ENCODE measurements at places on chromosomes 5 and 9. TPM values are rescaled to one million over a fixed set of nuclear protein-coding genes. Genes with fewer than 3 reads are reported as not detected.
A peak's percentile ranks its signal among the peaks of the same experiment; 100 is the strongest.

The C5orf34 gene
- 1.6 TPM for total RNA-seq

The IFNA13 gene
- total RNA-seq, result not detected

The VCP gene
- total RNA-seq, result 252 TPM

The DRD1 gene
- not detected for total RNA-seq

The LVRN gene
- not detected for total RNA-seq

DNA sequence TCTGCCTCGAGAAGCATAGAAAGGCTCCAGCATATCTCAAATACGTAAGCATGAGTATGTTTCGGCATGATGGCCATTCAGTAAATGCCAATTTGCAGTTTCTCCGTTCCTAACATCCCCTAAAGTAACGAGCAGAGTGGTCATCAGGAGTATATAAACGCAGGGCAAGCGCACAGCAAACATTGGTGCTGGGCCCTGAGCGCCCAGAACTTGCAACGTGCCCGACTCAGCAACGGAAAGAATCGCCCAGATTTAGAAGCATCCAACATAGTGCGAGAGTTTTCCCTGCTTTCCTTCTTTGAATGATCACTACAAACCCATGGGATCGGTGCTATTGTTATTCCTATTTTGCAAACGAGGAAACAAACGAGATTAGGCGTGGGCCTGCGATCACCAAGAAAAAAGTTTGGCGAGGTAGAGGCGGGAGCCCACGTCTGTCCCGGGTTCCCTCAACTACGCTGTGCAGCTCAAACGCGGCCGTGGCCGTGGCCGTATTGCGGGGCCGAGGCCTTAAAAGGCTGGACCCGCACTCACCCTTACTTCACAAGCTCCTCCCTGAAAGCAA, 505 bp downstream of the RPS14 start:
- DNase-seq, result no peak

GRCh38 chr9:124855944-124856765, 2.9 kb downstream of the WDR38 start:
- no peak for DNase-seq

GRCh38 chr9:126485662-126486061, 128.1 kb upstream of the LMX1B start:
- no peak for DNase-seq

DNA sequence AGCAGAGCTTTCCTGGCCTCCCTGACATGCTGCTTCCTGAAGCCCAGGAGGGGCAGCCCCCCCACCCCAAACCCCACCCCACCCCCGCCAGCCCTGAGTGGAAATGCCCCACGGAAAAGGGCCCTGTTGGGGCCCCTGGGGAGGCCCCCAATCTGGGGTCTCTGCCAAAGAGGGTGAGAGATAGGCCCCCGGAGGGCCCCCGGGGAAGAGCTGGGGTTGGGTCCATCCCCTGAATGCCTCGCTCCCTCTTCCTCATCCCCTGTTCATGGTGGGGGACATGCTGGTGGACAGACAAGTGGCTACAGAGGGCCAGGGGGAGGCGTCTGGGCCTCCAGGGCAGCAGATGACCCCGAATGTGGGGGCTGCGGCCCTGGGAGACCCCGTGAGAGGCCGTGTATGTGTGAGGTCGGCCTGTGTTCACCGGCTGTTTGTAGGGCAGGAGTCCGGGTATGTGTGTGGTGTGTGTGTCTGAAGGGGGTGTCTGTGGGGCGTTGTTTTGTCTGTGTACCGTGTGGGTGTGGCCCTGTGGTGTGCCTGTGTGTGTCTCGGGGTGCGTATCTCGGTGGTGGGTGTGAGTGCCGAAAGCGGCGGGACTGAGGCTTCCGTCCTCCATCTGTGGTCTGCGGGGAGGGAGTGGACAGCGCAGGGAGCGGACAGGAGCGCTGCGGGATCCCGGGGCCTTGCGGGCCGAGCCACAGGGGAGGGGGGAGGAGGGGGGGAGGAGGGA, 11.3 kb downstream of the C9orf50 start:
- peak; percentile 62 for DNase-seq

GRCh38 chr9:38208206-38208901, 139.3 kb upstream of the SHB start:
- no peak for DNase-seq

GRCh38 chr5:154758493-154758892, 3.3 kb downstream of the LARP1 start:
- no peak for DNase-seq

- DNase-seq, result no peak
Measured at GRCh38 chr5:134603059-134603458, 29.6 kb downstream of the SAR1B start.

- DNase-seq, result no peak
Measured at GRCh38 chr5:80739496-80739895, 84.7 kb upstream of the DHFR start.

DNA sequence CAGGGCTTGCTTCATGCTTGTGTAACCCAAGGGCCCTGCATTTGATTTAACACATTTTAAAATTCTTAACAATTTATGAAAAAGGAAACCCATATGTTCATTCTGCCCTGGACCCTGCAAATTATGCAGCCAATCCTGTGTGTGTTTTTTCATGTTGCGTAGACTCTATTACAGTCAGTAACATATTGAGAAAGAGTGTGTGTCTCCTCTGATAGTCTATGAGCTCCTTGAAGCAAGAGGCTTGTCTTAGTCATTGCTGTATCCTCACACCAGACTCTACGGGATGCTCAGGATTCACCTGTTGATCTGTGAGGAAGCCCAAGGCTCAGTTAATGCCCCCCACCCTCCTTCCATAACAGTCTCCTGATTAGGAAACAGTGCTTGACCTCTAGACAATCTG, 177.3 kb upstream of the DMAC1 start:
- no peak for DNase-seq

GRCh38 chr9:32886021-32886420, 102.7 kb downstream of the TMEM215 start:
- no peak for DNase-seq

- no peak for DNase-seq
Measured at GRCh38 chr9:13677801-13678200, 398.3 kb upstream of the MPDZ start.

- no peak for DNase-seq
Measured at GRCh38 chr5:77255617-77256016, 45.1 kb downstream of the PDE8B start.

DNA sequence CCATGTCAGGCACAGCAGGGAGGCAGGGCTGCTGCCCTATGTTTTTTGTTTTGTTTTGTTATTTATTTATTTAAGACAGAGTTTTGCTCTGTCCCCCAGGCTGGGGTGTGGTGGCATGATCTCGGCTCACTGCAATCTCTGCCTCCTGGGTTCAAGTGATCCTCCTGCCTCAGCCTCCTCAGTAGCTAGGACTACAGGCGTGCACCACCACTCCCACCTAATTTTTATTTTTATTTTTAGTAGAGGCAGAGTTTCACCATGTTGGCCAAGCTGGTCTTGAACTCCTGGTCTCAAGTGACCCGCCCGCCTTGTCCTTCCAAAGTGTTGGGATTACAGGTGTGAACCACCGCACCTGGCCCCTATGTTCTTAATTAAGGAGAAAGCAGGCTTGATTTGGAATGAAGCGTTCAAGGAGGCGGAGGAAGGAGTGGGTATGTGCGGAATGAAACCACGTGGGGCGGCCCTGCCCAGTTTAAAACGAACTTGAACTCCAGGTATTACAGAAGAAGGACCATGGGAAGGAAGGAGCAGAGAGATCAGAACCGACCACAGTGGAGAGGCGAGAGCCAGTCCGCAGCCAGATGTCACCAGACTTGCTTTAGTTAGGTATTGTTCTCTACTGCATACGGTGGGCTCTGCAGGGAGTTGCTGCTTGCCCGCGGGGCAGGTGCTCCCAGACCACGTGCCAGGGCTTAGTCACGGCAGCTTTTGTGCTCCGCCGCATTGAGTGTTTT, 34.9 kb upstream of the EPB41L4B start:
- DNase-seq, result no peak

DNA sequence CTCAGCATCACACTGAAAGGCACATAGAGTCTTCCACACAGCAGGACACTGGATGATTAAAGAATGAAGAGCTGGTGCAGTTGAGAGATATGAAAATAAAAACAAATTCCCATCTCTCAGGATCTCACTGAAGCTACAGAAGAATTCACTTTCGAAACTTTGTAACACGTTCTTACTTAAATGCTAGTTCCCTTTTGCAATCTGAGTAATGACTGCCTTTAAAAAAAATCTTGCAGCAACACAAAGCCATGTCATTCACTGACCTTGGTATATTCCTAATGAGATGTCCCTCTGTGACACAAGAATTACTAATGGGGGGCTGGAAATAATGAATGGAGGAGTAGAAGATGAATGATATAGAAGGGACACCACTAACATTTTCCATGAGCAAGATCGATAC, 201.8 kb downstream of the GLIS3 start:
- DNase-seq, result no peak

Measured in uterus (tissue), 4 donors.